NB4 (cell line): ENCODE measurements at places on chromosomes 12 and 14.

- DNase-seq: no peak
These were observed 7.3 kb downstream of the PAN2 start for GRCh38 chr12:56326533-56326932.

DNA sequence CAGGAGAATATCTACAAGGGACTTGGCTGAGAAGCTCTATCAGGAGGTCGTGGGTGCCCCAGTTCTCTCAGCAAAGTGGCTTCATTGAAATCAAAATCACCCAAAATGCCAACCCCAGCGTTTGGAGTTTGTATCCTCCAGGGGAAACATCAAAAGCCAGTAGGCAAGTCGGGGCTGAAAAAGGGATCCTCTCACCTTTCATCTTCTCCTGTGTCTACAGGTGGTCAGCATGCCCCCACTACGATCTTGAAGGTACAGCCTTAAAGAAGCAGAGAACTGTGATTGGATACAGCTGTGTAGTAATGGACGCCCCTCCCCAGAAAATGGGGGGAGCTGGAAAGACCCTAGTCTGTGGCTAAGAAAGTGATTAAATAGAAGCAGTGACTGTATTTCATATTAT lies 22.2 kb downstream of the HRK start:
- no peak for DNase-seq

GRCh38 chr12:104473374-104473983 lies 16.7 kb downstream of the CHST11 start:
- DNase-seq: peak; percentile 46

GRCh38 chr12:26719852-26720251 lies 113.1 kb downstream of the ITPR2 start:
- DNase-seq: no peak

GRCh38 chr14:50056435-50056834 lies 59.9 kb downstream of the VCPKMT start:
- no peak for DNase-seq

DNA sequence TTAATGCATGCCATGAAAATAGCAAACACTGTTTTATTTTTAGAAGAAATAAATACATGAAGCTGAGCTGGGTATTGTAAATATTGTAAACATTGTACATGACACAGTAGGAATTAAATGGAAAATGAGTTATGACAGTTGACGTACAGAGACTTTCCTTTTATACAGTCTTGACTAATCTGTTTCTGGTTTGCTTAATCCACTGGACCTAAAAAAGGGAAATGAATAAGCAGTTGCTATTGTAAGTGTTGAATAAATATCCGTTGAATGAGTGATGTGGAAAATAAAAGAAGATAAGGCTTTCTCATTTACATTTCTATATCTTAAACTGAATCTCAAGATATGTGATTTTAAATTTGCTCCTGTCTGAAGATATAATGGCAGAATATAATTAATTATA lies 15.0 kb downstream of the PMCH start:
- peak; percentile 8 for DNase-seq

GRCh38 chr12:107064243-107064642 lies 29.1 kb downstream of the CRY1 start:
- no peak for DNase-seq

- DNase-seq: peak; percentile 48
These were observed 5.0 kb upstream of the NEDD1 start for GRCh38 chr12:96902076-96902475.

- DNase-seq: no peak
These were observed 18.2 kb upstream of the SUSD6 start for GRCh38 chr14:69593018-69593677.

- no peak for DNase-seq
These were observed 21.8 kb downstream of the FKBP11 start for GRCh38 chr12:48903363-48903981.

GRCh38 chr14:82432301-82433105 lies 898.9 kb upstream of the SEL1L start:
- DNase-seq: no peak

- no peak for DNase-seq
These were observed 113.3 kb downstream of the SNAPC1 start for GRCh38 chr14:61875483-61875882.

DNA sequence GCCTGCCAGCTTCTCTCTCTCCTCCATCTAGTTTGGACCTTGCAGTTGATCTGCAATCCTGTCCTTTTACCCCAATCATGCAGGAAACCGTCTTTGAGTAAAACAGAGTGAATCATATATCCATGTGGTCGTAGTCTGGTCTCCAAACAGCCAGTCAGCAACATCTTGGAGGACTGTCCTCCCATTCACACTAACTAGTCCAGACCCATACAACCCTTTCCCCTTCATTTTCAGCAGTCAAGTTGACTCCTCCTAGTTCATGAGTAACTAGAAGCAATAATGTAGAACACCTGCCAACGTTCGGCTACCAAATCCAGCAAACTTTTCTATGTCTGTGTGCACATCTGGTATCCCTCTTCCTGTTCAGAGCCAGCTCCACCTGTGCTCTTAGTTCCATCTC lies 10.8 kb upstream of the BIN2 start:
- DNase-seq: peak; percentile 65

DNA sequence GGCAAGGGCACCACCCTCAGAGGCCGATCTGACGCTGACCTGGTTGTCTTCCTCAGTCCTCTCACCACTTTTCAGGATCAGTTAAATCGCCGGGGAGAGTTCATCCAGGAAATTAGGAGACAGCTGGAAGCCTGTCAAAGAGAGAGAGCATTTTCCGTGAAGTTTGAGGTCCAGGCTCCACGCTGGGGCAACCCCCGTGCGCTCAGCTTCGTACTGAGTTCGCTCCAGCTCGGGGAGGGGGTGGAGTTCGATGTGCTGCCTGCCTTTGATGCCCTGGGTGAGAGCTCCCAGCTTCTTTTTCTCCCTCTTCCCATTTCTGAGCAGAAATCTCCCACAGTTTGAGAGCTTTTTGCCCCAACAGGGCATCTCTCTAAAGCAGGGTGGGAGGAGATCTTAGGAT lies 1.8 kb downstream of the OAS1 start:
- no peak for DNase-seq

DNA sequence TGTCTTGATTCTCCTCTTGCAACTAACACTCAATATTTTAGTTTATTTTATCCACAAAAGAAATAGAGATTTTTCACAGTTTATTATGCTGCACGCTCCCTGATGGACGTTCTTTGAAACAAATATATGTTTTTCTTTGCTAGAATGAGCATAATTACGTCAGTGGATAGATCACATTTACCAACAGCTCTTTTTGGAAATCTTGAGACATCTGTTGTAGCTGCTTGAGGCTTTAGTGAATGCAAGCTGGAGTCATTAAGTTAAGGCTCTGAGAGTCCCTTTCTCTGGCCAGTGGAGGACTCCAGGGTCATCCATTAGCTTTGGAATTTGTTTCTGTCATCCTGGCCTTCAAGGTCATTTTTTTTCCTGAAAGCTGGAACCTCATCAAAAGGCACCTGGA lies 405.6 kb upstream of the TMEM132C start:
- DNase-seq: no peak

GRCh38 chr12:121652767-121653497 lies 16.5 kb downstream of the MORN3 start:
- peak; percentile 49 for DNase-seq

DNA sequence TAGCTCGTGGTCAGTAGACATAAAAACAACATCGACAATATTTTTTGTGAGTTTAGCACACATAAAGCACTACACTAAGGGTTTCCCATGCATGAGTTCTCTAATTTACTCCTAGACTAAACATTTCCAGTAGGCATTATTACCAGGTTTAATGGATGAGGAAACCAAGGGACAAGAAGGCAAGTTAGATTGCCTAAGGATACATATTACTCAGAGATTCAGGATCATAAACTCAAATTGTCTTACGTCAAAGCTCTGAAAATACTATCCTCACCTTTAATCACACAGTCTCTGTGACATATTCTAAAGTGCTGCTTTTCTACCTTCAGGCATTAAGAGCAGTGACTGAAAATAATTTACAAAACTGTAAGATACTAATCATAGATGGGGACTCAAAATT lies 655.3 kb downstream of the SLC16A7 start:
- no peak for DNase-seq

- DNase-seq: no peak
These were observed 72.2 kb upstream of the RASSF3 start for GRCh38 chr12:64538121-64538520.

- no peak for DNase-seq
These were observed 95.2 kb upstream of the OR4E1 start for GRCh38 chr14:21768875-21769257.

DNA sequence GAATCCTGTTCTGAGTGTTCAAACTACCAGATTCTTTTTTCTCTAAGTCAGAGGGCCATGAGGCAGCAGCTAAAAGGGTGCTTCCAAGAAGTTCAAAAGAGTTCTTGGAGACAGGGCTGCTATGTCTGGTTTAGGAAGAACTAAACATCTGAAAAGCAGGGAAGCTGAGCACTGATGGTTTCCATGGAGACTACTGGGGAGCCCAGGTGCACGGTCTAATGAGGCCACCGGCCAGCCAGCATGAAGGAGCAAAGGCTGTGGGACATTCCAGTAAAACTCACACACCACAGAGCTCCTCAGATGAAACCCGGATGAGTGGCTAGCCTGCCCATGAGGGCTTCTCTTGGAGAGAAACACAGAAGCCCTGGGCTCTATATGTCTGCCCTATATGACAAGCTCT lies 97.3 kb downstream of the KCNK10 start:
- no peak for DNase-seq

DNA sequence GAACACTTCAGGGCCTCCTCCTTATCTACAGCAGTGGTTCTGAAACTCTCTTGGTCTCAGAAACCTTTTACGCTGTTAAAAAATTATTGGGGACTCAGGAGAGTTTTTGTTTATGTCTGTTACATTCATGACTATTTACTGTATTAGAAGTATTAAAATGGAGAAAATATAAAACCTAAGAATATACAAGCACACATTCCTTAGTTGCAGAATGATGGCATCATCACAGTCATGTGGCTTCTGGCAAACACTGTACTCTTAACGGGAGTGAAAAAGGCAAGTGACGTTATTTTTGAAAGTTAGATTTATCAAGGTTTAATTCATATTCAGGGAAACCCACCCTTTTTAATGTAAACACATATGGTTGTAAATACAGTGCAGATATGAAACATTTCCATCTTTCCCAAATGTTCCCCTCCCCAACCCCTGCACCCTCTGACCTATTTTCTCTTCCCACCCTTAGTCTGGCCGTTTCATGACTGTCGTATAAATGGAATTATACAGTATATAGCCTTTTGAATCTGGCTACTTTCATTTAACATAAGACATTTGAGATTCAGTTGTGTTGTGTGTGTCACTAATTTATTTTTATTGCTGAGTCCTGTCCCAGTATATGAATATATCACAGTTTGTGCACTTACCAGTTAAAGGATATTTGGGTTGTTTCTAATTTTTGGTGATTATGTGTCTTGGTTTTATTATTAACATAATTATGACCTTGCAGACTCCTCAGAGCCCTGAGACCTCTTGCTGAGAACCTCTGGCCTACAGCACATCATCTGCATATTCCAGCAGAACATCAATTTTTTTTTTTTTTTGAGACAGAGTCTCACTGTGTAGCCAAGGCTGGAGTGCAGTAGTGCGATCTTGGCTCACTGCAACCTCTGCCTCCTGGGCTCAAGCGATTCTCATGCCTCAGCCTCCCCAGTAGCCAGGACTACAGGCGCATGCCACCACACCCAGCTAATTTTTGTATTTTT lies 457.0 kb downstream of the PCNX1 start:
- DNase-seq: no peak

GRCh38 chr14:36508418-36509068 lies 11.5 kb downstream of the NKX2-1 start:
- no peak for DNase-seq

- no peak for DNase-seq
These were observed 188.7 kb upstream of the IGF1 start for GRCh38 chr12:102669056-102669455.

- no peak for DNase-seq
These were observed 114.5 kb downstream of the OTOGL start for GRCh38 chr12:80213871-80214270.

DNA sequence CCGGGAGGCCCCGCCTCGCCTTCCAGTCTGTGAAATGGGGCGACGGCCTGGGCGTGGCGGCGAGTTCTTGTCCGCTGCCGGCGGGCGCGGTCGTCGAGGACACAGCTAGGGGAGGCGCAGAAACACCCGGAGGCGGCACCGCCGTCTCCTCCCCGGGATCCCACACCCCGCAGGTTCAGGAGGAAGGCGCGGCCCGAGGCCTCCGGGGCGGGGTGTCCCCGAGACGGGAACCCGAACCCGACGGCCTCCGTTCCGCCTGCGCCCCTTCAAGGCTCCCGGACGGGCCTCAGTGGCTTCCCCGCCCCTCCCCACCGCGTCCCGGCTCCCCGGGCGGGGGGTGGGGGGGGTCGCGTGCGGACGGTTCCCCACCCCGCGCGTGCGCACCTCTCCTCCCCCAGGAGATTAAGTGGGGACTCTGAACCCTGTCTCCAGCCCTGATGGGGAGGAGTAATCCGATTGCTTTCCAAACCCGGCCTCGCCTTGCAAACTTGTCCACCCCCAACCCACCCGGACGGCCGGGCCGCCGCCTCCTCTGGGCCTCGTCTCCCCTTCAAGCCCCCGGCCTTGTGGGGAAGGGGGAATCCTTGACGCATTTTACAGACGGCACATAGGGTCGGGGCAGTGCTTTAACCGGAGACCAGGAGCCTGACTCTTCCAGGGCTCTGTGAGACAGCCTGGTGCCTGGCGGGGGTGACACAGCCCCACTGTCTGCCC lies 35.3 kb upstream of the ANKRD9 start:
- DNase-seq: no peak

- DNase-seq: no peak
These were observed 75.6 kb downstream of the ARL6IP4 start for GRCh38 chr12:123056053-123056452.

GRCh38 chr12:131592972-131593371 lies 117.9 kb upstream of the SFSWAP start:
- DNase-seq: peak; percentile 81

DNA sequence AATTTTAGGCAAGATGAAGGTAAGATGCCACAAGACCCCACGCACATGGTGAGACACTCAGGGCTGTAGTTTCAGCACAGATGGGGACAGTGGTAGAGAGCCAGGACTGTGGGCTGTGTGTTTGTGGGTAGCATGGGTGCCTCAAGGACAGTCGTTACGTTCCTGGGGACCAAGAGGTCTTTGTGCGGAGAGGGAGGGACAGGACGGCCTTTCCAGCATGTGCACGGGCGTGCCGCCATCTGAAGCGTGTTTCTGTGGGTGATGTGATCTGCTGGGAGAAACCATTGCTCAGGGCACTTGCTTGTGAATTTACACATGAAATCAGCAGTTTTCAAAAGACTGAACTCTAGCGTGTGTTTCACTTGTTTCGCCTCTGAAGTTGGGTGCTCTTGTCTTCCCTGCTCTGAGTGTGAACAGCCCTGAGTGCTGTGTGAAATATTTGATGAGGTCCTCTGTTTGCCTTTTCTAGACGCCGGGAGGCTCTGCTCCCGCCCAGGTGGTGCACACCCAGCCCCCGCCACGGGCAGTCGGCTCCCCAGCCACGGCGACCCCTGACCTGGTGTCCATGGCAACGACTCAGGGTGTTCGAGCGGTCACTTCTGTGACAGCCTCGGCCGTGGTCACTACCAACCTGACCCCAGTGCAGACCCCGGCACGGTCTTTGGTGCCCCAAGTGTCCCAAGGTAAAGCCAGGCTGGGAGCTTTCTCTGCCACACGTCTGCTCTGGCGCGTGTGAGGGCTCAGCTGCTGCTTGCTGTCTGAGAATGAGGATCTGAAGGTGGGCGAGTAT lies 82.3 kb downstream of the DDX51 start:
- DNase-seq: no peak

GRCh38 chr12:7083125-7083524 lies 9.1 kb downstream of the C1R start:
- no peak for DNase-seq
